Thoracic aorta (tissue), 2 donors: ENCODE measurements at places on chromosomes 3 and 15. TPM values are rescaled to one million over a fixed set of nuclear protein-coding genes. Genes with fewer than 3 reads are reported as not detected.

The ADAMTSL3 gene
- 41.4 TPM for total RNA-seq

- H3K27ac ChIP-seq: peak overlapping the region; percentile 64
- H3K27me3 ChIP-seq: no peaks in the 10 kb centered on the region
- no peak overlapping the region for H3K4me3 ChIP-seq
- DNase-seq: no peak
- H3K36me3 ChIP-seq: no peaks in the 10 kb centered on the region
Measured at GRCh38 chr3:45055411-45056143, 29.5 kb downstream of the CLEC3B start.

DNA sequence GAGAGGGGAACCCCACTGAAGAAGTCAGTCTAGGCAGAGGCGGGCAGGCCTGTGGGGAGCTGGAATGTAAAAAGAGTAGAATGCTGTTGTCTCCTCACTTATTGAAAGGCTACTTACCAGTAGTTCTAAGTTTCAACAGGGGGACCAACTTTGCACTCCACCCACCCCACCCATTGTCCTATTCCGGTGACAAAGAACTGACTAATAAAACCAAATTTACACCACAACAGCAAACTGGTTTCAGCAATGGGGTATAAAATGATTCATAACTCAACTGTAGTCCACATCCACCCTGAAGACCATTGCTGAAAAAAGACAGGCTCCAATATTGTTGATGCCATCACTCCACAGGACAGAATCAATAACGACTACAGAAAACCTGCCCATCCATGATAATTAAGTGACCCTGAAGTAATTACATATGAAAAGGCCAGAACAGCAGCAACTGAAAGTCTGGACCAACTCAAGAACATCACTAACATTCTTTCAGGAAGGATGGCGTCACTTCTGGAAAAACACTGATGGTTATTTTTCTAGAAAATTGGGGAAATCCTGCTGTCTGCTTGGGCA lies 80.2 kb downstream of the ABI3BP start:
- H3K27me3 ChIP-seq: no peaks in the 10 kb centered on the region
- no peak for DNase-seq
- H3K27ac ChIP-seq: no peak overlapping the region
- H3K36me3 ChIP-seq: no peaks in the 10 kb centered on the region

The PLS1 gene
- total RNA-seq: 0.54 TPM

DNA sequence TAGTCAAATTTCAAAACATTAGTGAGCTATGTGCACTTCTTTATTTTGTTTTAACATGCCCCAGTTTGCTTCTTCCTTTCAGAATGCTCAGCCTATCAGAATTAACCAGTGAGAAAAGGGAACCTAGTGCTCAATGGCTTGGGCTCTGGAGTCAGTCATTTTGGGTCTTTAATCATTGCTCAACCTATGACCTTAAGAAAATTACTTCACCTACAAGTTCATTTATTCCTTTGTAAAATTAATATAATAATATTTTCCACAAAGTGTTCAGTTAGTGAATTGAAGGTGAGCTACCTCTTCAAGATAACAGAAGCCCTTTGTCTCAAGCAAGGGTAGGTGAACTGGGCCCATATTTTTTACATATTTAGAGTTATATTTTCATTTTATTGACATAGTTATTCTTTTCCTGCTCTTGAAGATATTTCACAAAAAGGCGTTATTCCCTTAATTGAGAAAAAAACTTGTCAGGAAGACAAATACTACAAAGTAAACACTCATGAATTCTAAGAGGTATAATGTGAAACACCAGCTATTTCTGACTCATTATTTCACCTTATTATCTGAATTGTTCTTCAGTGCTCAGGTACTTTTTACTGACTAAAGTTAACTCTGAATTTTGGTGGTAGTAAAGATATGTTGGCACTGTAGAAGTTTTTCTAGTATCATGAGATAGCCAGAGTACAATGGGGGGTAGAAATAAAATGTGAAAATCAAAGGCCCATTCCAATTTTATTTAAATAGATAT lies 415.5 kb downstream of the NAALADL2 start:
- H3K36me3 ChIP-seq: no peaks in the 10 kb centered on the region
- DNase-seq: no peak
- no peak overlapping the region for H3K4me3 ChIP-seq
- H3K4me1 ChIP-seq: peaks cover 4% of the 10 kb centered on the region
- H3K27me3 ChIP-seq: no peaks in the 10 kb centered on the region

DNA sequence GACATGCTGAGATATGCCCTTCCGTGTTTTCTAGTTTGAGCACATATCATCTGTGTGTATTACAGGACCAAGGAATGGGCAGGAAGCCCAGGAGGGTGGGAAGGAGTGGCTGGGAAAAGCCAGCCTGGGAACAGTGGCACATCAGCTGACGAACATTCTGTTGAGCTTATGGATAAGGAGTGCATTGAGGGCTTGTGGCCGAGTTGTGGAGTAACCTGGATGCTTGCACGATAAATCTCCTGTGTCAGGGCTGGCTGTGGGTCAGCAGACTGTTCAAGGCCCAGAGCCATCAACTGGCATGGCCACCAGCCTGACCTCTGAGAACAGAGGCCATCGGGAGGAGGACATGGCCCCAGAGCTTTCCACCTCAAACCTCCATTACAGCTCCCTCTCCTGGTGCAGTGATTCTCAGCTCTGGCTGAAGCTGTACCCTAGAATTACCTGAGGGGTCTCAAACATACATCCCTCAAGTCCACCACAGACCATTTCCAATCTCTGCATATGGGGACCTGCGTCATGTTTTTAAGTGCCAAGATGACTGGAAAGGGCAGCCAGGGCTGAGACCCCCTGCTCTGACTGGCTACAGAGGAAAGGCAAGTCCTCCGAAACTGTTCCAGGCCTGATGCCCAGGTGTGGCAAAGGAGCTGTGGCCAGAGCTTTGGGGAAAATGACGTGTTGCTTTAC lies 4.8 kb upstream of the VILL start:
- H3K27ac ChIP-seq: peak overlapping the region; percentile 20
- H3K4me3 ChIP-seq: no peak overlapping the region
- H3K27me3 ChIP-seq: no peaks in the 10 kb centered on the region
- H3K36me3 ChIP-seq: peaks cover 5% of the 10 kb centered on the region
- H3K4me1 ChIP-seq: no peaks in the 10 kb centered on the region
- no peak for DNase-seq

DNA sequence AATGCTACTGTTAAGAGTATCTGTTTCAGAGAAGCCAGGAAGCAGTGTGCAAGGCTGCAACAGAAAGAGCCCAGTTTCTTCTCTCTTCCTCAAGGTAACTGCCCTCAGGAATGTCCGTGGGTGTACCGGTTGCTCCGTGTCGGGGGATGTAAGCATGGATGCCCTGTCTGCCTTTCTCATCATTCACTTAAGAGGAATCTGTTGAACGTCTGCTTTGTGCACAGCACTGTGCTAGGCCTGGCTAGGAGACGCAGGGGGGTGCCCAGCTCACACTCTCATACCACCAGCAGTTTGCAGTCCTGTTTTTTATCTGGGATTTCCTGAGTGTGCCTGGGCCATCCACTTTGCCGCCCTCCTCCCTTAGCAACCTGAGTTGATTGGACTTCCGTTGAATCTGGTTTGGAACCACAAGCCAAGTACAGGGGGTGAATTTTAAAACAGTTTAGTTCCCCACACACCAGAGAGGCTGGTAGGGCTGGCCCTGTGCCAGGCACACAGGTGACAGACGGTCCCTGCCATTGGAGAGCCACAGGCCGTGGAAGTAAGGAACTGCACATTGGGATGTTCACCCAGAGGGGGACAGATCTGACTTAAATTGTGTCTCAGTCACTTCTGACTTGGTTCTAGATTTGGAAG lies 11.2 kb downstream of the BOC start:
- no peaks in the 10 kb centered on the region for H3K27me3 ChIP-seq
- H3K36me3 ChIP-seq: no peaks in the 10 kb centered on the region
- no peak for DNase-seq
- no peak overlapping the region for H3K27ac ChIP-seq
- no peaks in the 10 kb centered on the region for H3K4me1 ChIP-seq

The DNAJC19 gene
- 38.0 TPM for total RNA-seq

DNA sequence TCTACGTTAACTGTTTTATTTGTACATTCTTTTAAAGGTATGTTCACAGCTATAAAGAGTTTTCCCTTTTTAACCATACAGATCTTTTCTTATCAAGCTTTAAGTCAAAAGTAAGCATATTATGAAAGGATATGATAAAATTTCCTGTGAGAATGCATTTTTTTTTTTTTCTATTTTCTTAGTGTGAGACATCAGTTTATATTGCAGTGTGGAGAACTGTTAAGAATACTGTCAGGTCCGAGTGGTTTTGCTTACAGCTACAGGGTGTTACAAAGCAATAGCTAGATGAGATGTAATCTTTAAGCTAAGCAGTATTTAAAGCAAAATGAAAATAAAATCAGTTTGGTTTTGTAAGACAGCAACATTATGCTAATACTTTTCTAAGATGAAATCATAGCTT lies 133.2 kb downstream of the SLC25A26 start:
- H3K4me1 ChIP-seq: no peaks in the 10 kb centered on the region
- no peak overlapping the region for H3K4me3 ChIP-seq
- no peaks in the 10 kb centered on the region for H3K27me3 ChIP-seq

DNA sequence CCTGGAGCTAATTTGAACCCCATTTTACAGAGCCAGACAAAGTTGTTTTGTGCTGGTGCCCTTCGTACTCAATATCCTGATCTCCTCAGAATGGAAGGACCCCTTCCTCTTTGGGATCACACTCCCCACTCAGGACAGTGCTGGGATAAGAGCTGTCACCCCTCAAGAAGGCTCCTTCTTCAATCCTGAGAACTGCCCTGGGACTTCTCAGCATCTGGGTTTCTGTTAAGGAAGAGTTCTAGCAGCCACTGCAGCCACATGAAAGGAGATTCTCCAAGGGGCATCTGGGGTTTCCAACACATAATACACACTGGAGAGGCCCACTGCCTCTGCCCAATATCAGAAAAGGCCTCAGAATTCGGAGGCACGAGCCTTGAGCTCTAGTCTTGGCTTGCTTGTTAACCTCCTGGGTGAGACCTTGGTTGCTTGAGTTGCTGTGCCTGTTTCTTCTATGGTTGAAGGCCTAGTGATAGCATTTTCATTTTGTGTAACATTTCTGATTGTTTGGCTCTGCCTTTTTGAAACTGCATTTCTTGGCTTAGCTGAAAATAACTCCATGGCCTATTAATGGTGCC lies 78.8 kb upstream of the NMNAT3 start:
- no peaks in the 10 kb centered on the region for H3K4me1 ChIP-seq
- H3K4me3 ChIP-seq: no peak overlapping the region
- H3K36me3 ChIP-seq: no peaks in the 10 kb centered on the region
- H3K27ac ChIP-seq: no peak overlapping the region

- H3K27me3 ChIP-seq: no peaks in the 10 kb centered on the region
- H3K27ac ChIP-seq: no peak overlapping the region
- no peak overlapping the region for H3K4me3 ChIP-seq
- H3K36me3 ChIP-seq: no peaks in the 10 kb centered on the region
- no peaks in the 10 kb centered on the region for H3K4me1 ChIP-seq
- no peak for DNase-seq
Measured at GRCh38 chr3:189598530-189599225, 32.5 kb upstream of the TP63 start.

DNA sequence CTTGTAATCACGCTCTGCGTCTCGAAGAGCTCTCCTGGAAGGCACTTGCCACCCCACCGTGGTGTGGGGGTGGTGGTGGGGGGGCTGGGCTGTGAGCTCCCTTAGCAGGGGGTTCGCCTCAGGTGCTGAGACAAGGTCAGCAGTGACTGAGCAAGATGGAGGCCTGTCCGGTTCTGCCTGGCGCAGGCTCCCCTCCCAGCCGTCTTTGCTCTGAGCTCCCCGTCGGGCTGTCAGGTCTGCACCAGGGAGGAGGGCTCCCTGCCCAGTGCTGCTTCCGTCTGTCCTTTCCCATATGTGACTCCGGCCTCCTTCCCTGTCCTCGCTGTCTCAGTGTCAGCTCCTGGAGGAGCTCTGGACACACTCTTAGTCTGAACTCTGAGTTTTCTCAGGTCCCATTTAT lies 80.0 kb downstream of the PLXNA1 start:
- no peak overlapping the region for H3K27ac ChIP-seq
- no peak overlapping the region for H3K4me3 ChIP-seq
- no peaks in the 10 kb centered on the region for H3K4me1 ChIP-seq

DNA sequence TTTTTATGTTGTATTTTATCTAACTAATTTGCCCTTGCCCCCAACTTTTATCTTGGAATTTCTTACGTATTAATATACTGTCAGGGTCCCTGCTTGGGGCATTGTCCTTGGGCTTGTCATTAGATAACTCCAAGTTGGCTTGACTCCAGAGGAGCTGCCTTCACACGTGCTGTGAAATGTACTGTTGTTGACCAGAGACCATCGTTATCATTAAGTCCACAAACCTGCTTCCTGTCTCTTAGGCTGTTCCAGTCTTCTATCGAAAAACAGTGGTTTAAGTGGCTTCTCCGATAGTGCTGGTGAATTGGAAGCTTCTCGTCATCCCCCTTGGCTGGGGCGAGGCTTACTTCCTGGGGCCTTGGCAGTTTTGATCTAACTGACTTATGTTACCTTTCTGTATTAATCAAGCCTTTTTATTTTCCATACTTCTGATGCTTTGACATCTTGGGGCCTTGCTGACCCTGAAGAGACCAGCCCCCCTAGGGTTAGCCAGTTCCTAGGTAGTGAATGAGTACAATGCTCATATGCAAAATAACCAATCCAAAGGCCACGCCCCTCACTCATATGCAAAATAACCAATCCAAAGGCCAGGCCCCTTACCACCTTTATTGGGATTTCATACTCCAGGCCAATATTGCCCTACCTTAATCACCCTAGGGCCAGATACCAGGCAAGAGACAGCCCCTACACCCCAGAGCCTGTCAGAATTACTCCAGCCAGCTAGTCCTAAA lies 164.5 kb downstream of the IGF1R start:
- H3K27ac ChIP-seq: no peak overlapping the region
- H3K4me1 ChIP-seq: peaks cover 11% of the 10 kb centered on the region
- H3K27me3 ChIP-seq: no peaks in the 10 kb centered on the region

GRCh38 chr3:13659221-13659969 lies 110.5 kb downstream of the FBLN2 start:
- H3K4me1 ChIP-seq: peaks cover 7% of the 10 kb centered on the region
- no peak overlapping the region for H3K27ac ChIP-seq
- DNase-seq: no peak
- no peak overlapping the region for H3K4me3 ChIP-seq
- H3K27me3 ChIP-seq: peaks cover 5% of the 10 kb centered on the region
- no peaks in the 10 kb centered on the region for H3K36me3 ChIP-seq

DNA sequence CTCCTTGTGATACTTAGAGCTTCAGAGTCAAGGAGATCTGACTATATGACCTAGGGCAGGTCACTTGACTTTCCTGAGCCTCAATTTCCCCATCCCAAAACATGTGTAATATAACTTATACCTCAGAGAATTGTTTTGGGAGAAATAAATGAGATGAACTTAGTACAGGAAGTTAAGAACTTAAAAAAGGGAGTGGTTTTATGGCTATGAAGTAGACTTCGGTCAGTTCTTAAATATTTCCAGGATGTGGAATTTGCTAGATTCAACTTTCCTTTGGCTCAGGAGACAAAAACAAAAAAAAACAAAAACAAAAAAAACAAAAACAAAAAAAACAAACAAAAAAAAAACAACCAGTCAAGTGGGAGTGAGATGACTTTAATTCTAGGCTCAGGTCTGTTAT lies 116.7 kb downstream of the EDEM1 start:
- no peak for DNase-seq
- H3K4me3 ChIP-seq: no peak overlapping the region
- no peaks in the 10 kb centered on the region for H3K27me3 ChIP-seq
- H3K36me3 ChIP-seq: no peaks in the 10 kb centered on the region
- H3K4me1 ChIP-seq: no peaks in the 10 kb centered on the region
